Heart right ventricle (tissue), 16 donors: ENCODE measurements at places on chromosomes 3 and 15. TPM values are rescaled to one million over a fixed set of nuclear protein-coding genes. Genes with fewer than 3 reads are reported as not detected.

TMEM44 gene
- 8.2 TPM for polyA plus RNA-seq

PATL2 gene
- polyA plus RNA-seq = 0.33 TPM

SCG5 gene
- polyA plus RNA-seq = 0.65 TPM

ZDHHC23 gene
- polyA plus RNA-seq = 1.7 TPM

CYP1A2 gene
- polyA plus RNA-seq = not detected

RHOV gene
- polyA plus RNA-seq = 0.03 TPM

GPR149 gene
- not detected for polyA plus RNA-seq

ETV5 gene
- 5.3 TPM for polyA plus RNA-seq

SI gene
- not detected for polyA plus RNA-seq

CHP1 gene
- polyA plus RNA-seq = 22.5 TPM

LIPH gene
- not detected for polyA plus RNA-seq

CORO2B gene
- polyA plus RNA-seq = 7.6 TPM

FOXB1 gene
- polyA plus RNA-seq = not detected

FEZF2 gene
- polyA plus RNA-seq = not detected

MCF2L2 gene
- polyA plus RNA-seq = 0.37 TPM

TAGLN3 gene
- polyA plus RNA-seq = 0.66 TPM

AP4E1 gene
- 2.0 TPM for polyA plus RNA-seq

PEX11A gene
- polyA plus RNA-seq = 7.3 TPM

HRG gene
- polyA plus RNA-seq = not detected

DCUN1D1 gene
- polyA plus RNA-seq = 8.2 TPM

LRRC2 gene
- polyA plus RNA-seq = 10.7 TPM

AMOTL2 gene
- 19.8 TPM for polyA plus RNA-seq

SCAANT1 gene
- not detected for polyA plus RNA-seq

PLCH1 gene
- polyA plus RNA-seq = 1.2 TPM

PTX3 gene
- 16.5 TPM for polyA plus RNA-seq

PRSS50 gene
- 0.88 TPM for polyA plus RNA-seq

GBE1 gene
- polyA plus RNA-seq = 126 TPM

CTXN2 gene
- not detected for polyA plus RNA-seq

GP5 gene
- polyA plus RNA-seq = not detected

SAXO2 gene
- polyA plus RNA-seq = 0.25 TPM

GPR160 gene
- polyA plus RNA-seq = 1.0 TPM

FOXL2 gene
- polyA plus RNA-seq = not detected

EPHA3 gene
- 1.3 TPM for polyA plus RNA-seq

INAFM2 gene
- polyA plus RNA-seq = 19.8 TPM

DAZL gene
- not detected for polyA plus RNA-seq

BAHD1 gene
- 8.9 TPM for polyA plus RNA-seq
